Left colon (tissue), 2 donors: ENCODE measurements at places on chromosomes 2 and 18. TPM values are rescaled to one million over a fixed set of nuclear protein-coding genes. Genes with fewer than 3 reads are reported as not detected.

- no peak for DNase-seq
Measured at GRCh38 chr2:1856922-1857321, 112.6 kb upstream of the PXDN start.

DNA sequence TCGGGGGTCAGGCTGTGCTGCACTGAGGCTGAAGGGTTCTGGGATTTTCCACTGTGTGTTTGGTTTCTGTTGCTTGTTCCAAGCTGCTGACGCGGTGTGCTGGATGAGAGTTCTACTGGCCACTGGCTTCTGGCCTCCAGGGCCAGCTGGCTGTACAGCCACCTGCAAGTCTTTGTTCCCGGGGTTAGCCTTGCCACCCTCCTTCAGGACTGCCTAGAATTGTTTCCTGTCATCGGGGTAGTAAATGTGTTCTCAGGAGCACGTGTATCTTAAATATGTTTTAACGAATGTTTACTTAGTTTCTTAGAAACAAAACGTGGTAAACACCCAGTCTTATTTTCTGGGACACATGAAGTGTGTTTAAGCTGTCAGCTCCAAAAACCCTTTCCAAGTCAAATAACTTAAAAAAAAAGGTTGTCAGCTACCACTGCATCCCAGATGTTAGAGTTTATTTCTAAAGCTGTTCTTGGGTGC lies 231.2 kb downstream of the AGAP1 start:
- no peak for DNase-seq

DNA sequence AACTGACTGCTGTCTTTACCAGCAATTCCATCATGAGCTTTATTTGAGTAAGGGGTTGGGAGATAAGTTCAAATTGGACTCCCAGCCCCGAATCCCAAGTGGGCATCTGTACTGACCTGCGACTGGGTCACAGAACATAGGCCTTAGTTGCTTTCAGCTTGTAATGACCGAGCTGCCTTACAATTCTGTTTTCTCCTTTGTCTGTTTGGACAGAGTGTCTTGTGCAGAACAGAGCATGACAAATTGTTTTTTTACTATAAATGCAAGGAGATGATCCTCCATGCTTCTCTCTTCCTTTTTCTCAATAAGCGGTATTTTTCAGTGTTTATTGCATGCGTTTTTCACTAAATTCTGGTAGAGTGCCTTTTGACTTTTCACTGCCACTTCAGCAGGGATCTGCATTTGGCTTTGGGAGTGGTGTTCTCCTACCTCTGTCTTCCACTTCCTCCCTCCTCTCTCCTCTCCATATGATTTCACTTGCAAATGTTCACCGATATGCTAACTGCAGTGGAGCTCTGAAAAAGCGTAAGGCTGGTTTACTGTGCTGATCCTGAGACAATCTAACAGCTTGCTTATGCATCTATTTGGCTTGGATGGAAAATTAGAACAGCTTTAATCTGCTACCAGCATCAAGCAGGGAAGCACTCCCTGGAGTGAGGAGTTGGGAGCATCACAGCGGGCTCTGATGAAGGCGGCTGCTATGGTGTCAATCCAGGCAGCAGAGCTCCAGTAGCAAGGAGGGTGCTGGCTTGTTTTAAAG lies 158.8 kb upstream of the SMIM21 start:
- no peak for DNase-seq

DNA sequence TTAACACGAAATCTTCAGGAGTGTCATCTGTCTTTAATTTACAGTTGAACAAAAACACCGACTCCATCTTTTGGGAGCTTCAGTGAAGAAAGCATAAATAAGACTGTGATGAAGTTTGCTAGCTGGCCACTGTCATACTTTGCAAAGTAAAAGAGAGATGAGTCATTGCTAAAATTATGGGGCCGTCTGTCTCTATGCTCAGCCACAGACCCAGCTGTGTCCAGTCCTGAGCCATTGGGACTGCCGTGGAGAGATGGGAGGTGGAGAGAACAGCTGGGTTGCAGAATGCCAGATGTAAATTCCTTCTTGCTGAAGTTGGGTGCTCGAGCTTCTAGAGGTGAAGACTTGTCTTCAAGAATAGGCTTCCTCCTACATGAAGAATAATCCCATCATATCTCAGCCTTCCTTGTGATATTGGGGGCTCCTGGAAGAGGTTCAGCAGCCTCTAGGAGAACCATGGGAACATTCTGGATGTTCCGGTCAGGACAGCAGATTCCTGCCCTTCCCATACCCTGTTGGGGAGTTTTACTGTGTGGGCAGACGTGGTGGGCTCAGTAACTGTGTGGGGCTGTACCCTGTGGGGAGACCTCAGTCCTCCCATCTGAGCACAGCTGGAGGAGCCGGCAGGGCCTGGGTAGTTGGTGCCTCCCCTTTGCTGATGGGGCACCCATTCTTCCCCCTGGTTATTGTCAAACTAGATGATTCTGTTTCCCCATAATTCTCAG lies 71.1 kb downstream of the LDLRAD4 start:
- no peak for DNase-seq

GRCh38 chr18:63074981-63075404 lies 244.6 kb downstream of the BCL2 start:
- DNase-seq: peak; percentile 83

- no peak for DNase-seq
Measured at GRCh38 chr2:52936029-52936428, 831.6 kb upstream of the CHAC2 start.

DNA sequence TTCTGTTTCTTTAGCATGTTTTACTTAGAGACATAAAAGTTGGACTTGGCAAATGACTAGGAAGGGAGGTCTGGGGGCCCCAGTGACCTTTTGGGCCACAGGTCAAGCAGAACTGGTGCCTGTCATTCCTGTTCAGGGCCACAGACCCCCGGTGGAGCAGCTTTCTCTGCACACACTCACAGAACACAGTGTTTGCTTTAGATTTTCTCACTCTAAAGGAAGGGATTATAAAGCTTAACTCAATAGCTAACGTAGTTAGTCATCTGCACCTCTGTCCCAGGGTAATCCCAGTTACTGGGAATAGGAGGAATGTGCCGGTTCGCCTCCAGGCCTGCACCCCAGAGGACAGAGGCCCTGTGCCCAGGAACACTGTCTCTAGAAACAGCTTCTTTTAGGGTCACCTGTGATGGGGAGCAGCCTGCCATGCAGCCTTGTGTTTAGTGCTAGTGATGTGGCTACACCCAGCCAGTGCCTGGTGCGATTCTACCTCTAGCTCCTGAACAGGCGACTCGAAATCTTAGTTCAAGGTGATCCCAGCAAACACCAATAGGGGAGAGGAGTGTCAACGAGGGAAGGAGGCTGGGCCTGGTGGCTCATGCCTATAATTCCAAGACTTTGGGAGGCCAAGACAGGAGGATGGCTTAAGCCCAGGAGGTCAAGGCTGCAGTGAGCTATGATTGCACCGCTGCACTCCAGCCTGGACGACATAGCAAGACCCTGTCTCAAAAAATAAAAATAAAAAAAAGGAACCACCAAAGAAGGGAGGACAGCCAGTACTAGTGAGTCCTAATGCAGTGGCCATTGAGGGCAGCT lies 11.6 kb downstream of the SPATA3 start:
- DNase-seq: no peak

DNA sequence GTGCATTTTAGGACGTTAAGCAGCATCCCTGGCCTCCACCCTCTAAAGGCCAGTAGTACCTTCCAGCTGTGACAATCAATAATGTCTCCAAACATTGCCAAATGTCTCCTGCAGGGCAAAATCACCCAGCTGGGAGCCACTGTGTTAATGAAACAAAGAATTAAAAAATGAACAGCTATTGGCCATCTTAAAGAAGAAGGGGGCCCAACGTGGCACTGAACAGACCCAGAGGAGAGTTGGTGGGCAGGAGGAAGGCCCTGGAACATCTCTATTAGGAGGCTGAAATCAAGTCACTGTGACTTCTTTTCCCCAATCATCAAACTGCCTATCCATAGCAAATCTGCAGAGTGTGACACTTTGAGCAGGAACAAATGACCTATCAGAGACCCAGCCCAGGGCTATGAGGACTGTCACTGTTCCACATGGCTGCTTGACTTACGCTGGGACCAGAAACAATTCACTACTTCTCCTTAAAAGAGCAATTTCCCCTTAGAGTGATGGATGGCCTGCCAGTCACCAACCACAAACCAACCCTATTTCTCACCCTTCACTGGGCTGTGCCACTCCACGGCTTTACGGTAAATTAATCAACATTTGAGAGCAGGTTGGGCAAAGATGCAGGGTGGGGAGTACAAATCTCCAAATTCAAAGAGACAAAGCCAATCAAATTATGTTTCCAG lies 35.2 kb upstream of the TEX51 start:
- no peak for DNase-seq

DNA sequence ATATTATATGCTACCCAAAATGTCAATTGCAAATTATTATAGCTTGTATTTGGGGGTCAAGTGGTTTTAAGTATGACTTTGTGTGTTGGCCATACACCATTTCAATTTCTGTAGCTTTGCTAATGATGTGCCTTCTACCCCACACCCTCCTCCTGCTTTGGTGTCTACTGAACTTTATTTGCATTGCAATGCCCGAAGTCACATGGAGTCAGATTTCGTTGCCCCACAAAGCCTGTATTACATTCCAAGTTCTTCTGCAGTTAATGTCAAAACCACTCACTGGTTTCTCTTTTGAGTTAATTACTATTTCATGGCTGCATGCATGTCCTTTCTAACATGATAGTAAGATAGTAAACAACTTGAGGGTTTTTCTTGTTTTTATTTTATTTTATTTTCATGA lies 528.9 kb downstream of the RIT2 start:
- DNase-seq: no peak

- no peak for DNase-seq
Measured at GRCh38 chr18:27501671-27502070, 316.6 kb upstream of the CHST9 start.

DNA sequence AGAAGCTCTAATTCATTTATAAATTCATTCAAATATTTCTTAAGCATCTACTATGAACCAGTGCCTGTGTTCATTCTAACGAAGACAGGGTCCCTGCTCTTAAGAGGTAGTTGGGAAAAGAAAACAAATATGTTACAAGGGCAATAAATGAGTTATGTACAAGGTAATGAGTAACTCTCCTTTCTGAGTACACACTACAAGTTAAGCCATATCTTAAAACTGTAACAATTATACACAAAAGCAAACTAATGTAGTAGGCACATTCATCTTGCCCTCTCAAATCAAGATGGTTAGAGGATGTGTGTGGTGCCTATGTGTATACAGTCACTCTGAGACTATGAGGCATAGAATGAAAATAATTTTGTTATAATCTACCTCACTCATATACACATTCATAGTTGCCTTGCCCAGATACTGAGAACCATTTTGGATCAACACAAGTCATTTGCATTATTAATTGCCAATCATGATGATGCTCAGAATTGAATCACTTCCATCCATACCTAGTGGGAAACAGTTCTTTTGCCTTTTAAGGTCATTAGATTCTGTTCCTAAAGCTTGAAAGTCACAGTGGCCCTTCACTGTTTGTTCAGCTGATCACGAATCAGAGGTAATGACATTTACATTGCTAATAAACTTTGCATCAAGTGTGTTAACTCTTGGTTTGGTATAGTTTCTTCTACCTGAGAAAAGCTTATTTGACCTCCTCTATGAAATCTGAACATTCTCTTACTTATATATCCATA lies 283.1 kb downstream of the ZNF385B start:
- DNase-seq: no peak

DNA sequence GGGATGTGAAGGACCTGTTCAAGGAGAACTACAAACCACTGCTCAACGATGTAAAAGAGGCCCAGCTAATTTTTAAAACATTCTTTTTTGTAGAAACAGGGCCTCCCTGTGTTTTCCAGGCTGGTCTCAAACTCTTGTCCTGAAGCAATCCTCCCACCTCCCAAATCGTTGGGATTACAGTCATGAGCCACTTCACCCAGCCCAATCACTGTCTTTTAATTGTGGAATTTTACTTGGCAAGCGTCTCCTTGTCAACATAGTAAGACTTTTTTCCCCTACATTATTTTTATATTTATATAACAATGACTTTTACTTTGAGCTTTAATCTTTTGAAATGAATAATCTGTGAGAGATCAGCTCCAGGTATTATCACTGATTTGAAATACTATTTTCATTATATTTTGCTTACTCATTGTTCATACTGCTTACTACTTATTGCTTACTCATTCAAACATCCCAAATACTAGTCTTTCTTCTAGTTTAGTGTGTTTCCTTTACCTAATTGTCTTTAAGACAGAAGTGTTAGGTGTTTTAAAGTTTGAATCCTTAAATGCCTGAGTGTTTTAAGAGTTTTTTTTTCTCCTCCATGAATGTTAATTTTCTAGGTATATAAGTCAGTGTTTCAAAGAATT lies 48.9 kb downstream of the PTPN4 start:
- DNase-seq: no peak

GRCh38 chr2:68244456-68244855 lies 7.9 kb downstream of the PPP3R1 start:
- no peak for DNase-seq

Gene COLEC12
- 2.7 TPM for total RNA-seq

Gene CABLES1
- total RNA-seq: 9.4 TPM

Gene OTX1
- total RNA-seq: not detected

Gene MYOM1
- total RNA-seq: 9.6 TPM

Gene HOXD13
- 0.14 TPM for total RNA-seq

Gene SLC4A3
- 1.2 TPM for total RNA-seq

Gene IL36B
- not detected for total RNA-seq

Gene CDH20
- not detected for total RNA-seq
